ENCODE measurements at places on chromosomes 5 and 9.
A peak's percentile ranks its signal among the peaks of the same experiment; 100 is the strongest.

GRCh38 chr5:160843240-160843639 lies 8.8 kb downstream of the ATP10B start:
- no peak for DNase-seq

GRCh38 chr5:138695781-138696180 lies 57.4 kb upstream of the CTNNA1 start:
- no peak for DNase-seq

DNA sequence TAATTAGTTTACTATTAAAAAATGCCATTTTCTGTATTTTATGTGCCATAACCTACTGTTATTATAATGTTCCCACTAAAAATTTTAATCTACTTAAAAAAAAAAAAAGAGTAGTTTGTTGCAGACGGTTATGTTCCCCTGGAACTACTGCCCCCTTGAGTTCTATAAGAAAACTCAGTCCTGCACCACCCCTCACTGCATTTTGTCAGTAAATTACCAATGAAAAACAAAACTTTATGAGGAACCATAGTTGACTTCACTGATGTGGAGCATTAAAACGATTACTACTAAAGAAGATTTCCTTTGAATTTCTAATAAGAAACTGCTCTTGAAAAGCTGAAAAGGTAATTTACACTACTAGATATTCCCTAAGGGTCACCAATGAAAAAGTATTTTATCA lies 288.7 kb downstream of the FBXL17 start:
- DNase-seq = peak; percentile 43

GRCh38 chr5:11240293-11241190 lies 479.5 kb upstream of the DAP start:
- no peak for DNase-seq

- peak; percentile 31 for DNase-seq
Observed at GRCh38 chr5:163867738-163868137, 362.3 kb downstream of the MAT2B start.

DNA sequence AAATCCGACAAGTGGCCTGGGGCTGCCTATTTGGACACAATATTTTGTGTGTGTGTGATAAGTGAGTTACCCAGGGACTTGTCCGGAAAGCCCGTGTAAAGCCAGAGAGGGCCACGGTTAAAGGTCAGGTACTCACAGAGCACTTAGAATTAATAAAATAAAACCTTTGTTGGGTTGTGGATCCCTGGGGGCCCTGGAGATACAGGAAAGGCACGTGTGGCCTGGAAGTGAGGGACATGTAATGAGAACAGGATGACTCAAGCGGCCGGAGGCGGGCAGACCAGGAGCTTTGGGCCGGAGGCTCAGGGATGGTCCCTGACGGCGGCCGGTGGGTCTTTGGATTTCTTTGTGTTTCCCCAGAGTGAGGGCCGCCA lies 1.0 kb downstream of the DMRT2 start:
- DNase-seq = no peak

- DNase-seq = peak; percentile 54
Observed at GRCh38 chr5:172377856-172378255, 76.5 kb downstream of the SH3PXD2B start.

DNA sequence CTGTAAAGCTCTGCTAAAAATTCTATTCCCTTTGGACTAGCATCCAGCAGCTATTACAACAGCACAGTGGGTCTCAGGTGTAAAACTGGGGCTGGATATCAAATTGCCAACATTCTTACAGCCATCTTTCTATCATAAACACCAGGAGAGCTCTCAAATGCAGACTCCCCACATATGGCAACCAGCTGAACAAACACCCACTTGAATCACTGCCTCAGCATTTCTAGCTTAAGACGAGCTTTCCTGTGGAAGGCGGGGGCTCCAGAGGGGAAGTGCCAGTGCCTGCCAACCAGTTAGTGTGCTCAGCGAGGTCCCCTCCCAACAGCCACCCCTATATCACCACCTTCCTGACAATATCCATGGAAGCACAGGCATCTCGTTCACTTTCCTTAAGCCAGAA lies 62.2 kb downstream of the IPPK start:
- no peak for DNase-seq

DNA sequence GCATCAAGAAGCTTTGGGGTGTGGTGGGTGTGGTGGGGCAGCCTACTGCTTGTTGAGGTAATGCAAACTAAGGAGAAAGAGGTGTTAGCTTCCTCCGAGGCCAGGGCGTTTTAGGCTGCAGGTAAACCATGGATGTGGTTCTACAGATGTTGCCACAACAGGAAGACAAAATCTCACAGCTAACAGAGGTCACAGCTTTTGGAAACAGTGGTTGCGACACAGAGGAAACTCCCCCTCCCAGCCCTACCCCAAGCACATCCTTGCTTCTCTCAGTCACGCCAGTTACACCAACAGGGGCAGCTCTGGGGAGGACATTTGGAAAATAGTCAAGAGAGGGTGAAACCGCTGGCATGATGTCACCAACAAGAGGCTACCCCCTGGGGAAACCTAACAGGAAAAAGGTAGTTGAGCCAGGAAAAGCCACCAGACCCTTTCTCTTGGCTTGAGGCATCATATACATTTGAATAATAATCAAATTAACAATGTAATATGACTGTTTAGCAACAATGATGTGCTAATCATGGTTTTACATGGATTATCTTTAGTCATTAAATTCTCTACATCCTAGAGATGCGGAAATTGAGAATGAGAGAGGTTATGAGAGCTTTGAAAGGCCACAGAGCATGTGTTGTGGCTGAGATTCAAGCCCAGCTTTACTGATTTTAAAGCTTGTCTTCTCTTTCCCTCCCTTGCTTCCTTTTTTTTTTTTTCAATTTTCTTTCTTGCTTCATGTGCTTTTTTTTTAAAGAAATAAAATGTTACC lies 82.2 kb upstream of the IL12B start:
- DNase-seq = peak; percentile 69

- no peak for DNase-seq
Observed at GRCh38 chr9:80369641-80370040, 797.9 kb downstream of the TLE4 start.

- no peak for DNase-seq
Observed at GRCh38 chr9:88372103-88372654, 16.1 kb upstream of the SPIN1 start.

- DNase-seq = no peak
Observed at GRCh38 chr9:70641631-70642030, 227.2 kb upstream of the KLF9 start.

DNA sequence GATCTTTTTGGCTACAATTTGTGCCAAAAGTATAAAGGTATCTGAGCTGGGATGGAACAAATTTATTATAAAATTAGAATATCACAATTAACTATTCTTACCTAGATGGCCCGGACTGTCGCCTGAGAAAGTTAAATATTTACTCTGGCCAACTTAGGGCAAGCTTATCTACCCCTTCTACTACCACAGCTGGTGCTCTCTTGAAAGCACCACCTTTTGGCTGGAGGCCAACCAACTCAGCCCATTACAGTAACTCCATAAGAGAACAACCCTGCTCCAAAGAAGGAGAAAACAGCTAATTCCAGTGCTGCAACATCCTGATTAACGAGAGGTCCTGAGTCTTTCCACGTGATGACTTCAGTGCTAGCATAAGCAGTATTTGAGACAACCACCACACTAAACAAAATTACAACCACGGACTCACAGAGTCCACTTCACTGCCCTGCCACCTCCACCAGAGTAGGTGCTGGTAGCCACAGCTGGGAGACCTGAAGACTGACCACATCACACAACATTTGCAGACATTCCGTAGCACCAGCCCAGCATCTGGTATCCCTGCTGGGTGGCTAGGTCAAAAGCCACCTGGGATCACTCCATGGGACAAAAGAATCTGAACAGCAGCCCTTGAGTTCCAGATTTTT lies 43.2 kb downstream of the RGMB start:
- DNase-seq = no peak

DNA sequence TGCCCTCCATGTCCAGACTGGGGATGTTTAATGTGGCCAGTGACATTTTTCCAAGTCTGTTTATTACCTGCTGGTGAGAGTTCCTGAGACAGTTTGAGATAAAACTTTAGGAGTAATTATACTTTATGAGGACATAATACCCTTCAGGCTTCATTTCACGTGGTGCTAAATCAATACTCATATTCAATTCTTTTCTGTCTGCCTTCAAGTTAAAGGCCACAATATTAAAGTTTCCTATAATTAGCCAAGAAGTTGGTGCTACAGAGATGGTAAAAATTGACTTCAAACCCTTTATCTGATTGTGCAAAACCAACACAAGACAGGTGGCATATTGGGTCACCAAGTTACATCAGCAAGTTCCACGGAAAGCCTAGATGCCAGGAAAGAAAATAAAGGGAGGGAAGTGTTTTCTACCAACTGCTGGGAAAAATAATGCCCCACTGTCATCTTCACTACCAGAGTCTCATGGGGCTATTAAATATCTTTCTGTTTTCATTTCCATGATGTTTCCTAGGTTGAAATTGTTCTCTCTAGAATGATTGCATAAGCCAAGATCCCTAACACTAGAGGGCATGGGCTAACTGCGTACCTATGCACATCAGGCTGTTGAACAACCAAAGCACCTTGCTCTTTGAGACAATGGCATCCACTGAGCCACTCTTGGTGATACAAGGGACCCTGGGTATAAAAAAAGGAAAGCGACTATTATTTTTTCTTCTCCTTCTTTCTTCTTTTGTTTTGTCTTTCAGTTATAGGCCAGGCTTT lies 68.7 kb downstream of the INSYN2B start:
- no peak for DNase-seq

GRCh38 chr9:121754655-121755436 lies 103.4 kb downstream of the DAB2IP start:
- DNase-seq = no peak

DNA sequence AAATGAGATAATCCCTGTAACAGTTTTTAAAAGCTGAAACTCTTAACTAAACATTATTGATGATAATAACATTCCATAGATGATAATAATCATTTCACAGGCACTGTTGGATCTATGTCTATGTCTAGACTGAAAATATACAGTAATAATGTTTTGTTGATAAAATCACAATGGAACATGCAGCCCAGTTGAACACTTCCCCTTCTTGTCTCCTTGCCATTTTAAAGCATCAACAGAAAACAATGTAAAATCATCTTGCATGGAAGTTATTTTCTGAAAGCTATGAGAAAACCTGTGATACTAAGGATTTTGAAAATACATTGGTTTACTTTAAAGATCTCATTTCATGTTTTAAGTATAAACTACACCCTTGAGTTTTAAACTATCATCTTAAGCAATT lies 1.9 kb downstream of the GAPT start:
- DNase-seq = peak; percentile 60

GRCh38 chr5:20832204-20833080 lies 844.4 kb upstream of the CDH18 start:
- DNase-seq = no peak

DNA sequence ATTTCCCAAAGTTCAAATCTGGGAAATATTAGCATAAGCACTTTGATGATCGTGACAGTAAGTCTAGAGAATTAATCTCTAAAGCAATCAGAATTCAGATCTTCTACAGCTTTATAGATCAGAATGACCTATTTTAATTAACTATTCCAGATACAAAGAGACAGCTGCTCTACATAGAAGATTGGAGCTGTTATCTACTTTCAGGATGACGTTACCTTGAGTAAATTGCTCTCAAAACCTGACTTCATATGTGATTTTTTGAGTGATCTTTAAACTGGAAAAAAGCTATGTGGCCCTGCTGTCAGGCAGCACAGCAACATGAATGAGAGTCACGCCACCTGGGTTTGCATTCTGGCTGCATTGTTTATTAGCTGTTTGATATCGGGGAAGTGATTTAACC lies 259.9 kb upstream of the CDH6 start:
- no peak for DNase-seq

DNA sequence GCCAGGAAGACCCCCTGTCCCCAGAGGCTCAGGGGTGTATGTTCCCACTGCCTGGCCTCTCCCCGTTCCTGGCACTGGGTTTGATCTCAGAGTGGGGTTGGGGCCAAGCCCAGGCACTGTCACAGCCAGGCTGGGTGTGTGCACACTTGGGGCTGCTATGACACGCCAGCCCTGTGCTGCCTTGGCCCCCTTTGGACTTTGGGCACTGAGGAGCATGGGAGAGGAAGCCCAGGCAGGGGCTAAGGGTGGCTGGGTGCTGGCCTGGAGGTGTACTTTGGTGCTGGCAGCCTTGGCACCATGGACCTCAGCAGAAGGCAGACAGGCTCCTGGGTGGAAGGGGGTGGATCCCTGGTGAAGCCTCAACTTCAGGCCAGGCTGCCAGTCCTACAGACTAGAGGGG lies 223.6 kb upstream of the ISL1 start:
- DNase-seq = no peak

GRCh38 chr9:91034521-91034920 lies 232.9 kb downstream of the SYK start:
- DNase-seq = no peak

DNA sequence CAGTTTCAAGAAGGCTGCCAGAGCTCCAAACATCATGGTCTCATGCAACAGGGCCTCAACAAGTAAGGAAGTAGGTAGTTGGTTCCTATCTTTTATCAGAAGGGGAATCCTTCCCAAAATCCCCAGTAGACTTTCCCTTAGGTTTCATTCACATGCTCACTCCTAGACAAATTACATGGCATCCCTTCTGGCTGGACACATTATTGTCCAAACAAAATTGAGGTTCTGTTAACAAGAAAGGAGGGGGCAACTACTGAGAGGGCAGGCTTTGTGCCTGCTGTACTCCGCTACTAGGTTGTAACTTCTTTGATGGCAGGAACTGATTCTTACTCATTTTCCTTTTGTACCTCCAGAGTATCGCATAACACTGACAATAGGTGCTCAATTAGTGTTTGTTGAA lies 56.0 kb upstream of the OSMR start:
- no peak for DNase-seq

- no peak for DNase-seq
Observed at GRCh38 chr9:9950813-9951212, 662.0 kb downstream of the PTPRD start.

DNA sequence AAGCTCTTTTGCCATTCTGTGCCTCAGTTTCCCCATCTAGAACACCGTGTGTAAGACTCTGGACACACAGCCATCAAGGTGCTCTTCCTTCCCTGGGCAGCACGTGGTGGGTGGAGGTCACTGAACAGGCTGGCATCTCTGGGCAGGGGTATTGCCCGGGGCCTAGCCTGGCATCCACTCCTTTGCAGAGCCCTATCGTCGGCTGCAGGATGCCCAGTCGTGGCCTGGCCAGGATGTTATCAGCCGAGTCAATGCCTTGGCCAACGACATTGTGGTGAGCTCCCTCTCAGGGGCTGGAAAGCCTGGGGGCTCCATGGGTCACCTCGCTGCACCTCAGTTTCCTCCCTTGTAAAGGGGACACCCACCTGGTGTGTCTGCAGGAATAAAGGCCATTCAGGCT lies 4.0 kb downstream of the ADGRD2 start:
- DNase-seq = no peak

DNA sequence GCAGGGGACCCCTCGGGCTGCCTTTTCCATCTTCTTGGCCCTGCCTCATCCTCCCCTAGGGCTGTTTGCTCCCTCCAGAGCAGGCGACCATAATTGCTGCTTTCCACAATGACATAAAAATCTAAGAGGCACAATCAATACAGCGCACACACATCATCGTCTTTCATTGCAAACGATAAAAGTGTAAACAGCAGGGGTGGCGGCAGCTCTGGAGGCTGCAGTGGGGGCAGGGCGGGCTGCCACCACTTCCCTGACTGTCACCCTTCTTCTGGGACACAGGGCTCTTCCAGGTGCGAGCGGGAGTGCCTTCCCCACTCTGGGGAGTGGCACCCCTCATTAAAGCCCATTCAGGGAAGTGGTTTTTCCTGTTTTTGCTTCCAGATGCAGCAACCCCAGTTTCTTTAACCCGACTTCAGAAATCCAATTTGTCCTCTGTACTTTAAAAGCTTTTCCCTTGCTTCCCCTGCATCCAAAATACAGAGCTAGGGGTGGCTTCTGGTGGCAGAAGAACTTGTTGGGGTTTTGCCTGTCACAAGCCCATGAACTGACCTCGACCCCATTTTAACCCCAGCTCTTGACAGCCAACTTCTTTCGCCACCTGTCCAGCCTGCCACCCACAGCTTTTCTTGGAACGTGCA lies 45.7 kb downstream of the TSPAN17 start:
- no peak for DNase-seq
